Mucosa of descending colon (tissue), 3 donors: ENCODE measurements at places on chromosomes 2 and 18. TPM values are rescaled to one million over a fixed set of nuclear protein-coding genes. Genes with fewer than 3 reads are reported as not detected.
A peak's percentile ranks its signal among the peaks of the same experiment; 100 is the strongest.

RNF125 gene
- 8.9 TPM for total RNA-seq

DNA sequence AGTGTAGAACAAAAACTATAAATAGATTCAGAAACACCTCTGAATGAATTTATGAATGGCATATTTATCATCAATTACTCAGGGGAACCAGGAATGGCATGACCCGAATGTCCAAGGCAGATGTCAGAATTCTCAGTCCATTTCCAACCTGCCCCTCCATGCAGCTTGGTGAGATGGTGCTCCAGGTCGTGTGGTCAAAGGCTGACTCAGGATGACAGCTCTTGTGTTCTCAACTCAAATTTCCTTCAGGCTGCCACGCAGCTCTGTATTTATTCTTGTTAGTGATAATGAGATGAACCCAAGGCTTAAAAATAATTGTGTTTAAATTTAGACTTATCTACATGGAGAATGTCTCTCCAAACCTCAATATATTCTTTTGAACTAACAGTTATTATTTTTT, 146.9 kb downstream of the METTL4 start:
- no peak for DNase-seq

GRCh38 chr18:23565916-23566547, 20.3 kb downstream of the NPC1 start:
- no peak for DNase-seq

- peak; percentile 91 for DNase-seq
Observed at GRCh38 chr2:20225294-20226151, 593 bp upstream of the SDC1 start.

NT5C1B gene
- not detected for total RNA-seq

IL1RN gene
- 11.9 TPM for total RNA-seq

GTF2A1L gene
- total RNA-seq, result not detected

OSBPL1A gene
- total RNA-seq, result 69.8 TPM

QPCT gene
- total RNA-seq, result 6.8 TPM

- no peak for DNase-seq
Observed at GRCh38 chr2:50749216-50749615, 282.7 kb downstream of the NRXN1 start.

GRCh38 chr18:66513996-66514395, 89.9 kb downstream of the CDH19 start:
- DNase-seq, result no peak

- no peak for DNase-seq
Observed at GRCh38 chr18:52937840-52938239, 597.8 kb downstream of the DCC start.

SCN7A gene
- 76.2 TPM for total RNA-seq

DNA sequence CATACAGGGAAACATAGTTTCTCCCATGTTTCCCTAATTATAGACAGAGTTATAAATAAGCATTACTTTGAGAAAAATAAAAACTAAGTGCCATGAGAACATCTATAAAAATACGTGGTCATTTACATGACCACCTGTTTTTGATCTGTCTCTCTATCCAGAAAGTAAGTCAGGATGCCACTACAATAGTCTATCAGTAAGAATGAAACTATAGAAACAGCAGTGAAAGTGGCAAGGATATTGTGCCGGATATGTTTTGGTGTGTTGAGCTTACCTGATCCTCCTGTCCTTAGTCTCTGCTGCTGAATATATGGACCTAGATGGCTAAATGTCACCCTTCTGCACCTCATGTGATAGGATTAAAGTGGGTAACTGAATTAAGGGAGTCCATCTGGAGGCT, 512.4 kb downstream of the LRP1B start:
- no peak for DNase-seq

GRCh38 chr2:231332388-231332787, 63.1 kb upstream of the B3GNT7 start:
- DNase-seq, result no peak

DNA sequence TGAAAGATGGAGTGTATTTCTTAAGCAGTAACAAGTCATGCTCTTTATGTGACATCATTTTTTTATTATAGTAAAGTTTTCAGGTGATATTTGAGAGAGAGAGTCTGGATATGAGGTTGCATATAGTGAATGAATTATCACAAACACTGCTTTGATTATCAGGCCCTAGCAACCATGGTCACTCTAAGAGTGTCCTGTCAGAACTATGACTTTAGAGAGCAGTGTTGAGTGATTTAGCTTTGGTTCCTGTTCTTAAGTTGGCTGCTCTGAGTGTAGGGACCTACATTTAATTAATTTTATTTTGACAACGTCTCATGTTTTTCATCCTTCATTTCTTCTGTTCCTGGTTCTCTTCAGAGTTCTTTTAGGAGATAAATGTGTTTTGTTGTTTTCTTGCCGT, 275.5 kb downstream of the KCNJ3 start:
- DNase-seq, result no peak

REG3A gene
- not detected for total RNA-seq

GRCh38 chr2:201882353-201883090, 76.2 kb downstream of the CDK15 start:
- no peak for DNase-seq

DNA sequence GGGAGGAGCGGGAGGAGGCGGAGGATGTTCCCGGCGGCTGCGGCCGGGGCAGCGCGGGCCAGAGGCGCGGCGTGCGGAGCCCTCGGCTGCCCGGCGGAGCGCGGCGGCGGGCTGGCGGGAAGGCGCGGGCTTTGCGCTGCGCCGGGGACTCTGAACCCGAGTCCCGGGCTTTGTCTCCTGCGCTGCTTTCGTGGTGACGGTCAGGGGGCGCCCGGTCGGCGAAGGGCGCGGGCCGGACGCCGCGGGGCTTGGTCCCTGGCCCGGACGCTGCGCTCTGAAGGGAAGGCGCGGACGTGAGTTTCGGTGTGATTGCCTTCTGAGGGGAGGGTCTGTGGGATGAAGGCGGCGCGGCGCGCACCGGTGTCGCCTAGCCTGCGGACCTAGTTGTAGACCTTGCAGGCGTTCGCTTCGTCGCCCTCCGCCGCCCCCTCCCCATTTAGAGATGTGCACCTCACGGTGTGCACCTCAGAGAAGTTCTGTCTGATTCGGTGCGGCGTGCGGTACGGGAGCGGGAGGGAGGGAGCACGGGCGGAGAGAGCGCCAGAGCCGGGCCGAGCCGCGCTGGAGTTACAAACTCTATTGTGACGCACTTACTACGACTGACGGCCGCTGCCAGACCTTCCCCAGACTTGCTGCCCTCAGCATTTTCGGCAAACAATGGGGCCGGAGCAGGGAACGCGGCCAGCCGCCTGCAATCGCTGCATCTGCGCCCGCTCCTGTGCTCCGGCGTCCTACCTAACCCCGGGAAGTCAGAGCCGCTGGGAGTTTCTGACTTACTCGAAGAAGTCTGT, 2.1 kb downstream of the BCL2L11 start:
- DNase-seq, result peak; percentile 77

- DNase-seq, result peak; percentile 82
Observed at GRCh38 chr2:189542145-189542882, 38.3 kb downstream of the SLC40A1 start.

DNA sequence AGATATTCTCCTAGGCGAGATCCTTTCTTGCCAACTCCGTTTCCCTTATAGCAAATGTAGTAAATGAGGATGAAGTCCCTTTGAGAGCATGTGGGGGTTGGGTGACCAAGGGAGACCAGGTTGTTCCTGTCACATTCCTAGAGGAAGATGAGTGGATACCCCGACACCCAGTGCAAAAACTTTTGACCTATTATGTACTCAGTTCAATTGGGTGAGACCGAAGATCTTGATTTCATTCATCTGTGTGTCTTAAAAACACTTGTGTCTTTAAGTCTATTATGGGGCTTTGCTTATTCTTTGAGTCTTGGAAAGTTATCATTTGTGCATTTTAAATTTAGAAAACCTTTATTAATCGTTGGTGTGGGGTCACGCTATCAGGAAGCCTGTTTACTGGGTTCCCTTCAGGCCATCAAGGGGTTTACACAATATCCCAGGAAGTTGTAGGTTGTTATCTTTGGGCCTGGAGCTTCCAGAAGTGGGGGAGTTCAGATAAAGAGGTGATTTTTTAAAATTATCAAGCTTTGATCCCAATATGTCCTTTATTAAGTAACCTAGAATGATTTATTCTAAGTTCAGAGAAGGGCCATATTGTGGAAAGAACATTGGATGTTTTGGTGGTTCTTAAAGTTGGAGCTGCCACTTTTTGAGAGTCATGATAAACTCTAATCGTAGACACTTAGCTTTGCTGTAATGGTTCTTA, 2.8 kb downstream of the RHOB start:
- no peak for DNase-seq

DCDC2C gene
- not detected for total RNA-seq

DNA sequence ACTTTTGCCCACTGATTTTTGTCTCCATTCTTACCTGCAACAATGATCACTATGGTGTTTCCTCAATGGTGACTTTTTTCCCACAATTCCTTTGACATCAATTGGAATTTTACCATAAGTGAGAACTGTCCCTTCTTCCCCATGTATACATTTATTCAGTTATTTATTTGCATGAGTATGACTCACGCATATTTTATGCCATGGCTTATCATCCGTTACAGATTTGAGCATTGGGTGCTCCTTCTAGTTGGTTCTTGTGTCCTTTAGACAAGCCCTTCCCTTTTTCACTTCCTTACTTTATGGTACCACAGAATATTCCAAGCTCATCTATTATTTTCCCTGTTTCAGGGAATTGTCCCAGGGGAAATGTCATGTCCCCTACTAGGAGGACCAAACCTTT, 7.6 kb downstream of the COX5B start:
- no peak for DNase-seq

DNA sequence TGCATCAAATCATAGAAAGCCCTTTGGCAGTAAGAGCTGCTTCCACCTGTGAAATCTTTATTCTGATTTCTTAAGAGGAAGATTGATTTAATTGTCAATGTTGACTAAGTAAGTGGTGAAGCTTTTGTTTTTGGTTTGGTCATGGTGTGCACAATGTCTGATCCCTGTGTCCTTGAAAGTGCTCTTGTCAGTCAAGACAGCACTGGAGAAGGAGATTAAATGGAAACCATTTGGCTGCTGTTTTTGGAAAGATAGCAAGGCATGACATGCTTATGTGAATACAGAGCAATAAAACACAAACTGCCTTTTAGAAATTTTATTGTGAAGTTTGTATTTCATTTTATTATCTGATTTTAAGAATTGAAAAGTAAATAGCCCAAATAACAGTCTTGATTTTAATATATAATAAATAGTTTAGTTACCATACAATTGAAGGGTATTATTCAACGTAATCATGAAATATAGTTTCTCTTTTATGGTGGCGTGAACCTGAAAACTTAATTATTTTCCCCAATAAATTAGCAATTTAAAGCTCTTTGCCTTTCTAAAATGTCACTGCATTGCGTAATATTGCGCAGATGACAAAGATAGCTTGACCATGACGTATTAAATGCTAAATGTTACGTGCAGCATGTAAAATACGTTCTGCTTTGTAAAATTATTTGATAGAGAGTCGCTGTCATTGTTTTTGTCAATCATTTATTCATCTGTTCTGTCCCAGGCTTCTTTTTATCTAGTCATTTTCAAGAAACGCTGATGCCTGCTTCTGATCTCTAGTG, 69.0 kb downstream of the GULP1 start:
- DNase-seq, result no peak

DNA sequence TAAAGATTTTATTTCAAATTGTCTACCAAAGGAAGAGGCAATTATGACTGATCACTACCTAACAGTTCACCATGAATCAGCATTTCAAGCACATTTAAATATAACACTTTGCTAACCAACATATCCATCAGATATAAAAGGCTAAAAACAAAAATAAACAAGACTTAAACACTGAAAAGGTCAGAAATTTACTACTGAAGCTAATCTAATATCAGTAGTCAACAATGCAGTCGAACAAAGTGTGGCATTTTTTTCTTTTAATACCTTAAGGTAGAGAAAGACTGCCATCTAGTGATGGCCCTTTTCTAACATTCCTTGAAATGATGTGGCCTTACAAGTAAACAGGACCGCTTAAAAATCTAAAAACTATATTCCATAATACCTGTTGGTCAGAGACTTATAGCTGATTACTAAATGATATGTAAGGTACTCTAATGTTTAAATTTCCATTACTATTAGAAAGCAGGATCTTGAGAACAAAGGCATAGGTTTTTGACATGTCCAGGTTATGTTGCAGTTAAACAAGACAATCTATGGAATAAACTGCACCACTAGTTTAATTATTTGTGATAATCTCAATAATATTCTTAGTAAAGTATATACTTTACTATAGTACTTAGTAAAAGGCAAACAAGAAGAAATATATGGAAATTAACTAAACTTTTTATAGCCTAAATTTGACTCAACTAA, 80.0 kb downstream of the EXOC6B start:
- DNase-seq, result no peak

INSIG2 gene
- total RNA-seq, result 14.6 TPM

DNA sequence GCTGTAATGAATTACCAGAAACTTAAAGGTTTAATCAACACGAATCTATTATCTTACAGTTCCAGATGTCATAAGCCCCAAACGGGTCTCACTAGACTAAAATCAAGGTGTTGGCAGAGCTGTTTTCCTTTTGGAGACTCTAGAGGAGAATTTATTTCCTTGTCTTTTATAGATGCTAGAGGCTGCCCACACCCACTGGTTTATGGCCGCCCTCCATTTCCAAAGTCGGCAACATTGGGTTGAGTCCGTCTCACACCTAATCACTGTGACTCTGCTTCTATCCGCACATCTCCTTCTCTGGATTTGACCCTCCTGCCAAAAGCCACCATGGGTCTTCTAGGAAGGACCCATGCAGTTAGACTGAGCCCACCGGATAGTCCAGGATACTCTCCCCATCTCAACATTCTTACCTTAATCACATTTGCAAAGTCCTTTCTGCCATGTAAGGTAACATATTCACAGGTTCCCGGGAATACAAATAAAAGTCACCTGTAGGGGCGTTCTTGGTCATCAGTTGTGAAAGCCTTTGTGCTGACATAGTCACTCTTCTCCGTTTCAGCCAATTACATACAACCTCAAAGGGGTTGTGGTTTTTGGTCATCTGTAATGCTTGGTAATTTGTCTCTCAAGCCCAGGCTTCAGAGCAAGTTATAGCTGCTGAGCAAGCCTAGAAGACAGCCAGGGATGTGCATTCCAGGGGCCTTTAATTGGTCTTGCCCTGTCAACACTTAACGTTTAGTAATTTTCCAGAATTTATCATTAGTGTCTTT, 179.4 kb downstream of the ANTXR1 start:
- DNase-seq, result no peak

DNA sequence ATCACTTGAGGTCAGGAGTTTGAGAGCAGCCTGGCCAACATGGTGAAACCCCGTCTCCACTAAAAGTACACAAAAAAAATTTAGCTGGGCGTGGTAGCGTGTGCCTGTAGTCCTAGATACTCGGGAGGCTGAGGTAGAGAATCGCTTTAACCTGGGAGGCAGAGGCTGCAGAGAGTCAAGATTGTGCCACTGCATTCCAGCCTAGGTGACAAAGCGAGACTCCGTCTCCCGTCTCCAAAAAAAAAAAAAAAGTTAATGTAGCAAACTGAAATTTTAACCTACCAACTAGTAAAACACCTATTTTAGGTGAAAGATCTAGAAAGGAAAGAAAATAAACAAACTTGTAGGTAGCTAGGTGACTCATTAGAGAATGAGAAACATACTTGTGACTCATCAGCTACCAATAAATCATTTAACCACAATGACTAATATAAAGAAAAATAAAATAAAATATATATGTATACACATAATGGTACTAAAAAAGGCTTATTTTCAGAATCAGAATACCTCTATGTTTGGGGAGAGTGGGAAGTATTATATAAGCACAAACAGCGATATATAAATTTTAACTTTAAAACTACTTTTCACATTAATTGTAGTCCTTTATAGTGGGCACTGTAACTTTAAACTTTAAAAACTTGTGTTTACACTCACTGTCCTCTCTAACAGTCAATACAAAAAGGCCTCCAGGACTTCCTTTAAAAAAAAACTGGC, 36.6 kb downstream of the DARS1 start:
- no peak for DNase-seq

- peak; percentile 22 for DNase-seq
Observed at GRCh38 chr2:239599299-239599698, 198.5 kb upstream of the HDAC4 start.

ARHGEF4 gene
- total RNA-seq, result 1.5 TPM
